Stimulated activated CD4-positive, alpha-beta T cell treated with anti-CD3 and anti-CD28 coated beads, Interleukin-1b, Interleukin-23, amount 100 ng/mL, for 48 hours (primary cell): ENCODE measurements at places on chromosomes 16 and 17.

GRCh38 chr17:39818358-39819000, 45.6 kb downstream of the IKZF3 start:
- DNase-seq: no peak

DNA sequence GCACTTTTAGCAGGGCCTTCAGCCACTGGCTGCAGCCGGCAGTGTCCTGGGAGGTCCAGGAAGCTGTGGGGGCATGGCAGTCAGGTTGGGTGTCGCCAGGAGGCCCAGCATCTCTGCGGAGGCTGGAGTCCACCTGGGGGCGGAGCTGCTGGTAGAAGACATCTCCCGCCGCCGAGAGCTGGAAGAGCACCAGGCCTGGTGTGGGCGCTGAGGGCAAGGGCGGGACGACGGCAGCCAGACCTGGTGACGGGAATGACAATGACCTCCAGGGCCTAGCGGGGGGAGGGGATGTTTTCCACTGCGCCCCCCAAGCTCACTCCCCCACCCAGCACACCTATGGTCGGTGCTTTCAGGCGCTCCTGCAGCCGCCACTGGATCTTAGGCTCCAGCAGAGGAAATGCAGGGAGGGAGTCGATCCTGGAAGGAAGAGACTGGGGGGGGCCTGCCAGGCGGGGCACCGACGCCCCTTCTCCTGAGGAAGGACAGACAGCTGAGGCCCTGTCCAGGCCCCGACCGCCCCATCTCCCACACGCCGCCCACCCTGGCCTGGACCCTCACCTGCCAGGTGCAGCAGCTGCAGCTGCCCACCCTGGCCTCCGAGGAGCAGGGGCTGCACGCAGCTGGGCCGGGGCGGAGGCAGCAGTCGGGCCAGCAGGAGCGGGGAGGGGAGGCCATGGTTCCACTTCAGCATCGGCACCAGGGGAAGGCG, 7.1 kb downstream of the TAF1C start:
- DNase-seq: no peak

- no peak for DNase-seq
Observed at GRCh38 chr17:47244697-47245096, 8.9 kb upstream of the ITGB3 start.

- peak; percentile 25 for DNase-seq
Observed at GRCh38 chr16:138049-138417, 440 bp downstream of the NPRL3 start.

DNA sequence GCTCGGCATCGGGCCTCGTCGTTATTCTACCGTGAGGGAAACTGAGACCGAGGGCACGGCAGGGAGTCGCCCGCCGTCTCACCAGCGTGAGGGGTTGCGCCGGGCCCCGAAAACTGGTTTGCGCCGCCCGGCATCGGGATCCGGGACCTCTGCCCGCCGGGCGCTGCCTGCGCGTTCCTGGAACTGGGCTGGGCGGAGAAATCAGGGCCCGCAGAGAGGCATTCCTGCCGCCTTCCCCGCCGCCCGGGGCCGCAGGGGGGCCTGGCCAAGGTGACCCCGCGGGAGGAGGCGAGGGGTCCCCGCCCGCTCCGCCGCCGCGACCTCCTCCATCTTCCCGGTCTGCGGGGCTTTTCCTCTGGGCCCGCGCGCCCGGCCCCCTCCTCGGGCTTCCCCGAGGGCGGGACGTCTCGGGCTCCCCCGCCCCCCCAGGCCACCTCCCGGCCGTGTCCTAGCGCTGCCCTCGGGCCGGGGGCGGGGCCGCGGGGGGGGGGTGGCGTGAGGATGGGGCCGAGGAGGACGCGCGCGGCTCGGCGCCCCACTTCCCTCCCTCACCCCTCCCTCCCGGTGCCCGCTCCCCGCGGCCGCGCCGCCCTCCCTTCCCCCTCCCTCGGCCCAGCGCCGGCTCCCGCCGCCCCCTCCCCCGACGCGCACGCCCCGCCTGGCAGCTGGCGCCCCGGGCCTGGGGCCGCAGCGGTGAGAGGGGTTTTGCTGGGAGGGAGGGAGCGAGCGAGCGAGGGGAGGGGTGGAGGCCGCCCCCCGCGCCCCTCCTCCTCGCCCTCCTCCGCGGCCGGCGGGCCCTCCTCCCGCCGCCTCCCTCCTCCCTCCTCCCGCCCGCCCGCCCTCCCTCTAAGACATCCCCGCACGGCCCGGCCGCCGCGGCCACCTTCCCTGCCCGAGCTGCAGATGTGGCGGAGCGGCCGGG, at the start of gene GLIS2:
TSS of gene GLIS2 (plus strand) at position 882 of the 922 bp plus-strand sequence. CDS start 16,214 bp downstream, outside the sequence.
- no peak for DNase-seq

DNA sequence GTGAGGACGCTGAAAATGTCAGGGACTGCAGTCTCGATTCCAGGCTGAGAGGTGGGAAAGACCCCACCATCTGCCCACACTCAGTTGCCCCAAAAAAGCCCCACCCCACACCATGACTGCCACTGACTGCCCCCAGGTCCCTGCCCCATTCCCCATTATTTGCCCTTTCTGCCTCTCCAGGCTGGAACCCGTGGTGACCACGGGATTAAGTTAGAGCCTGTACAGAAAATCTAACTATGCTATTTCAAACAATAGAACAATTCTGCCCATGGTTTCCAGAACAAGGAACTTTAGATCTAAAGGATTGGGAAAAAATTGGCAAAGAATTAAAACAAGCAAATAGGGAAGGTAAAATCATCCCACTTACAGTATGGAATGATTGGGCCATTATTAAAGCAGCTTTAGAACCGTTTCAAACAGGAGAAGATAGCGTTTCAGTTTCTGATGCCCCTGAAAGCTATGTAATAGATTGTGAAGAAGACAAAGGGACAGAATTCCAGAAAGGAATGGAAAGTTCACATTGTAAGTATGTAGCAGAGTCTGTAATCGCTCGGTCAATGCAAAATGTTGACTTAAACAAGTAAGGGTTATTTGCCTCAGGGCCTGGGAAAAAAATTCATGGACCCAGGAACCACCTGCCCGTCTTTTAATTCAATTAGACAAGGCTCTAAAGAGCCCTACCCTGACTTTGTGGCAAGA, 14.4 kb downstream of the FLYWCH1 start:
- no peak for DNase-seq

- DNase-seq: no peak
Observed at GRCh38 chr16:47004652-47005051, 31.2 kb upstream of the DNAJA2 start.

DNA sequence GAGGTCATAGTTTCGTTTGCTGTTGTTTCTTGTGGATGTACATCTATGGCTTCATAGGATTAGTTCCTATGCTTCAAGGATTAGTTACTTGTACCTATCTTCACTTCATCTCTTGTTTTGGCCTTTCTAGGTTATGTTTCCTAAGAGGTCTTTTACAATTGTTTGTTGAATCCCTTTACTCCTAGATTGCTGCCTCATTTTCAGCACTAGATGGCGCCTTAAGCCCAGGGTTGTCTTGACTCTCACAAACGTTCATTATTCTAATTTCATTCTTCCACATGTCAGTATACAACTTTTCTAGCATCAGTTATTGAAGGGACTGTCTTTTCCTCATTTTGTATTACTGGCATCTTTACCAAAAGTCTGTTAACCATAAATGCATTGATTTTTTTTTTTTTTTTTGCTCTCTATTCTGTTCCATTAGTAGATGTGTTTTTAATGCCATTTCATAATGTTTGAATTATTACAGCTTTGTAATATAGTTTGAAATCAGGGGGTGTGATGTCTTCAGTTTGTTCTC, 45.0 kb upstream of the NACA2 start:
- peak; percentile 34 for DNase-seq

GRCh38 chr16:30548416-30549253, 9.5 kb downstream of the ZNF764 start:
- no peak for DNase-seq

DNA sequence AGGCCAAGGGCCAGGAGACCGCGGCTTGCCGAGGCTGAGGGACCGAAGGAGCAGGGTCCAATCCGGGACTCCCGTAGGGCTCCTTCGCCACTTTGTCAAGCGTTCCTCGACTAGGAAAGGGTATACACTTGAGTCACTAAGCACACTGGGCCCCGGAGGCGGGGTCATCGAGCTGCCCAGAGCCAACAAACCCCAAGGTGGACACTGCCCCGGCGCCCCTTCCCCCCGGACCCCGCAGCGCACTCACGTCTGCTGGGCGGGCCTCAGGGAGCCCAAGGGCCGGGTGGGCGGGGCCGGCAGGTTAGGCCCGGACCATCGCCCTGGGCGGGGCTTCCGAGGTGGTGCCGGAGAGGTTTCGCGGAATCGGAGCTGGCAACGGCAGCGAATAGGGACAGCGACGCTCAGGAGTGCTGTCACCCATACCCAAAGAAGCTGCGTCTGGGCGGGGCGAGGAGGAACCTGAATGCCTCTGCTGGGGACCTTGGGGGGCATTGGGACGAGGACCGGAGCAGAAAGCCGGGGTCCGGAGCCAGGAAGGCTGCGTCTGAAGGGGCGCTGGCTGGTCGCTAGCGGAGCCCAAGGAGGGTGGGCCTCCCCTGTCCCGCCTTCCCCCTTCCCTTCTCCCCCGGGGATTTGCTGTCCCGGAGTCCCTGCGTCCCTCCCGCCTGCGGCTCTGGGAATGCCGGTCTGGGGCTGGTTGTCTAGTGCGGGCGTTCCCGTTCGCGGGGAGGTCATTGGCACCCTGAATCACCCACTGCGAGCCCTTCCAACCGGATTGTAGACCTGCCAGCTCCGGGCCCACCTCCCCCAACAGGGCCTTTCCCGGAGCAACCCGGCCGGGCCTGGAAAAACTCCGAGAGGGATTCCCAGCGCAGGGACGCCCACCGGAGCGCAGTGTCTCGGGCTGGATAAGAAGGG, 118.2 kb upstream of the SMURF2 start:
- DNase-seq: peak; percentile 80

- DNase-seq: no peak
Observed at GRCh38 chr16:23131931-23132621, 17.2 kb downstream of the USP31 start.

- DNase-seq: peak; percentile 22
Observed at GRCh38 chr16:85491058-85491771, 121.9 kb upstream of the GSE1 start.

GRCh38 chr17:76452127-76452659, 759 bp downstream of the UBE2O start:
- DNase-seq: no peak

DNA sequence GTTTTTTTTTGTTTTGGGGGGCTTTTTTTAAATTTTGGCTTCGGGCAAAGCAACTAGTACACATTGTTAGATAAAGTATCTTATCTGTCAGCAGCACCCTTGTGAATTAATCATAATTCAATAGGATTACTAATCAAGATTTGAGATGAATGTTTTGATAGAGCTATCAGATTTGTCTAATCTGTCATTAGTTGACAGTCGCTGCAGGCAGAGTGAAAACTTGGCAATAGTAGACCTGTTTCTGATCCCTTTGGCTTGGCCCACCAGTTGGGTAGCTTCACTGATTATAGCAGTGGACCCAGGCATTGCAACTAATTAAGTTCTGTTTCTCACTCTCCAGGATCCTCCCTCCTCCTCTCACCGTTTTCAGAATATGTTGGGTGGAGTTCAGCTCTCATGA, 258.6 kb downstream of the IRX3 start:
- no peak for DNase-seq

- no peak for DNase-seq
Observed at GRCh38 chr16:2147981-2148671, at the start of gene RAB26. Gene RAB26 (plus strand): TSS chr16:2148625. CDS start chr16:2148784, 159 bp downstream.

GRCh38 chr17:10139577-10139976, 58.8 kb downstream of the GAS7 start:
- DNase-seq: no peak

DNA sequence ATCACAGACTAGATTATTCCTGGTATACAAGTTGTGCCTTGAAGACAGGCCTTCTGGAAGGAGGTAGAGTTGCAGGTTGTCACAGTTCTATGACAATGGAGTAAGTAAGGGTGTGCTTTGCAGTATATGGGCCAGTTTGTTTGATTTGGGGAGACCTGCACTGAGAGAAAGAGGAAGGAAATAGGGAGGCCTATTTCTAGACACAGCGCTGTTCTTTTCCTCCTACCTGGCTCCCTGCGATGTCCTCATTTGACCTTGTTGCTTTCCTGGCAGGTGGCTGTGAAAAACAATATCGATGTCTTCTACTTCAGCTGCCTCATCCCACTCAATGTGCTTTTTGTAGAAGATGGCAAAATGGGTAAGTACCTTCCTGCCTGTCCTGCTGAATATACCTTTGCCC, 22.5 kb upstream of the RASL10B start:
- no peak for DNase-seq

GRCh38 chr17:14320734-14321475, 20.0 kb downstream of the HS3ST3B1 start:
- DNase-seq: no peak

GRCh38 chr17:17445925-17446665, 30.7 kb upstream of the MED9 start:
- DNase-seq: no peak

GRCh38 chr17:43094129-43094835, 30.9 kb downstream of the BRCA1 start:
- DNase-seq: no peak

- DNase-seq: no peak
Observed at GRCh38 chr17:70905796-70906195, 736.5 kb downstream of the KCNJ2 start.

- DNase-seq: no peak
Observed at GRCh38 chr17:7186241-7186640, 7.1 kb upstream of the ASGR1 start.

DNA sequence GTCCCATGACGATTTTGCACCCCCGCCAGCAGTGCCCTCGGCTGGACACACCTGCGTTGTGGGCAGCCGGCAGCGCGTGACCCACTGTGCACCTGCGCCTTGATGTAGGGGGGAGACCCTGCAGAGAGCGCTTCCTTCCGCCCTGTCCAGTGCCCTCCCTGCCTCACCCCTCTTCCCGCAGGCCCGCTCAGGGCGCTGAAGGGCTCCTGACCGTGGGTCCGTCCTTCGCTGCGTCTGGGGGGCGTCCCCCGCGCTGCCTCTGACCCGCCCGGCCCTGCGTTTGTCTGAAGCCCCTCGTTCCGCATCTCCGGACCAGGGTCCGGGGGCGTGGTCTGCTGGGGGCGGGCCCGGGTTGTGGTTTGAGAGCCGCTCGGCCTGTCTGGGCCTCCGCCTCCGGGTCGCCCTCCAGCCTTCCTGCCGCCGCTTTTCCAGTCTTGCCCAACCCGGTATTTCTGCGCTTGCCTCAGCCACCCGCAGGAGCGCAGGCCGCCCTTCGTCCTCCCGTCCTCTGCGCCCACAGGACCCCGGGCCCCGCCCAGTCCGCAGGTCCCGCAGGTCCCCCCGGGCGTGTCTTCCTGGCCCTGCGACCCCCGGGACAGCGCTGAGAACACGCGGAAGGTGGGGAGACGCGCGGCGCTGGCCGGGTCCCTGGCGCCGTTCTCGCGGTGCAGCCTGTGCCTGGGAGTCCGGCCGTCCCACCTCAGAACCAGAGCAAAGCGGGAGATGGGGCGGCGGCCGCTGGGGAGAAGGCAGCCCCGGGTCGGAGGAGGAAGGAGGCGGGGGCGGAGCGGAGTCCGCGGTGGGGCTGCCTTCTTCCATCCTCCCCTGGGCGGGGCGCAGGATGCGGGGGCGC, 4.0 kb upstream of the IL17C start:
- DNase-seq: peak; percentile 24

GRCh38 chr16:86239381-86239780, 270.9 kb upstream of the FOXF1 start:
- DNase-seq: no peak

DNA sequence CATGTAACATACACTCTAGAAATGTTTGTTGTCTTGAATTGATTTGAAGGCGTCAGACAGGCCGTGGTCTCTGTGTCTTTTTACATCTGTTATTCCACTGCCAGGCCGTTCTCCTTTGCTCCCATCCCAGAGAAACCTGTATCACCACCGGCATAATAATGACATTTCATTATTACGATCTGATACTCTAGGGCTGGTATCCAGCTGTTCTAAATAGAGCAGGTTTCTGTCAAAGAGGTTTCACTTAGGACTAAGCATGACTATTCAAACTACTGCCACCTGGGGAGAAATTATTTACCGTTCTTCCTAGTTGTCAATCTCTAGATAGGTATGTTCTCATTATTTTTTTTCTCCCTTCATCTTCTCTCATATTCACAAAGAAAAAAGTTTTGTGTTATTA, 1016.2 kb upstream of the EEF2KMT start:
- DNase-seq: no peak
